ENCODE measurements at places on chromosomes 7 and 10.
A peak's percentile ranks its signal among the peaks of the same experiment; 100 is the strongest.

DNA sequence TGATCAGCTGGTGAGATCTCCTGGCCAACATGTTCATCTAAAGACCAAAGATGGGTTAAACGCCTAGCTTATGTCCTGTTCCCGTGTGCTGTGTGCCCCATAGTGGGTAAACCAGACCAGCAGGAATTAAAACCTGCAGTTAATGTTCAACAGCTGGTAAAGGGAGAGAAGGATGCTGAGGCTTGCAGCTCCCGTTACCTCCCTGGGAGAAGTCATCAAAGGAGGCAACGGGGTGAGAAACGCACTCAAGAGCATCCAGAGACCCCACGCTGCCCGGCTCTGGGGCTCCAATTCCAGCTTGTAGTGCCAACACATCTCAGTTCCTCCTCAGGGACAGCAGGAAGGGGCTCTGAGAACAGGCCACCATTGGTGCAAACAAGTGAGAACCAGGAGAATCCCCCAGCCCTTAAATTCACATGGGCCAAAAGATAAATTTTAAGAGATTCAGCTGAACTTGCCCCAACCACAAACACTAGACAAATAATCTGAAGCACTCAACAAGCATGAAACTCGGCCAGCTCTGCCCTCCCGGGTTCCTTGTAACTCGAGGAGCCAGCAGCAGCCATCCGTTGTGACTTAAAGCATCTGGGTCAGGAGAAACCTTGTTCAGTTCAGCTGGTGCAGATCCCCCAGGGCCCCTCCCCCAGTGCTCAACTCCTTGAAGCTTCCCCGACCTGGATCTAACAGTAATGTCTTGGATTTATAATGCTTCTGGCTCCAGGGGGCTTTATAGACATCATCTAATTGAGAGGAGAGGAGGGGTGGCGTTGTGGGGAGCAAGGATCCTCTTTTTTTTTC is 29.4 kb downstream of the FAM241B start:
- DNase-seq: no peak

- DNase-seq: no peak
Observed at GRCh38 chr10:123742751-123743440, 76.7 kb downstream of the GPR26 start.

DNA sequence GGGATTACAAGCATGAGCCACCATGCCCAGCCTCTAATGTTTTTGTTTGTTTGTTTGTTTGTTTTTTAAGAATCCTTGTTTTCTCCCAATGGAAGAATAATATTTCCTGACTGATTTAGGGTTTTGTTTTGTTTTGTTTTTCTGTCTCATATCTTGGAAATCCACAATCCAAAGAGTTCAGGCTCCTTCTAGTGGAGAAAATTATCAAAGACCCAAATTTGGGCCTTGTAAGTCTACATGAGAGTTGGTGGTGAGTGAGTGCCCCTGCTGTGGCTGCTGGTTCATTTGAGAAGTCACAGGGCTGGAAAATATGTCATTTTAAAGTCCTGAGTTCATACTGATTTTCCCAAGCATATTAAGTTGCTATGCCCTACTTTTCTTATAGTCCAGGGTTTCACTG is 33.5 kb upstream of the KLHL7 start:
- DNase-seq: no peak

- no peak for DNase-seq
Observed at GRCh38 chr7:95577137-95577536, 19.2 kb downstream of the PDK4 start.

GRCh38 chr10:129593953-129594352 is 126.9 kb downstream of the MGMT start:
- no peak for DNase-seq

DNA sequence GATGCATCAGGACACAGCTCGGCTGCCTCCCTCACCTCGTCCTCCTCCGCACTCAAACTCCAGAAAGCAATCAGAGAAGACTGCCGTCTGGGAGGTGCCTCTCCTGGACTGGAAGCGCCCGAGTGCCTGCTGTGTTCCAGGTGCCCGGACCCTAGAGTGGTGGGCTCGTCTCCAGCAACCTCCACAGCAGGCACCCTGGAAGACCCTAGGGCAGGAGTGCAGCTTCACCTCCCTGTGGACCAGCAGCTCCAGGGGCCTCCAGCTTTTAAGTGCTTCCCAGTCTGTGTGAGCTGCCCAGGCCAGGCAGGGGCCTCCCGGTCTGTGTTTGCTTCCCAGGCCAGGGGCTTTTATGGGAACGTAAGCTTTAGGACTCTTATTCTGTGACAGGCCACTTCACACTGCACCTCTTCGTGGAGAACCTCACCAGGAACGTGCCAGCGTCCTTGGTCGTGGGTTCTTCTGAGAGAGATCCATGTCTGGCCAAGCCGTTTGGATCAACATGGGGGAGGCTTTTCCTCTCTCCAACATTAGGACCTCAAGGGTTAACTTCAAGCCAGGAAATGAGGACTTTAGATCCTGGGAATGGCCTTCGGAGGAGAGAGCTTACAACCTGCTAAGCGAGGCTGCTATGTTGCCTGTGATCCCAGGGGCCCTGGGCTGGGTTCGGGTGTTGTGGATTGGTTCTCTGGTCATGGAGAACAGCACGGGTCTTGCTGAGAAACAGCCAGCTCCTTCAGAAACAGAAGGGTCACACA is 5.9 kb upstream of the PWWP2B start:
- no peak for DNase-seq

- DNase-seq: no peak
Observed at GRCh38 chr7:127674361-127674760, 22.4 kb downstream of the SND1 start.

DNA sequence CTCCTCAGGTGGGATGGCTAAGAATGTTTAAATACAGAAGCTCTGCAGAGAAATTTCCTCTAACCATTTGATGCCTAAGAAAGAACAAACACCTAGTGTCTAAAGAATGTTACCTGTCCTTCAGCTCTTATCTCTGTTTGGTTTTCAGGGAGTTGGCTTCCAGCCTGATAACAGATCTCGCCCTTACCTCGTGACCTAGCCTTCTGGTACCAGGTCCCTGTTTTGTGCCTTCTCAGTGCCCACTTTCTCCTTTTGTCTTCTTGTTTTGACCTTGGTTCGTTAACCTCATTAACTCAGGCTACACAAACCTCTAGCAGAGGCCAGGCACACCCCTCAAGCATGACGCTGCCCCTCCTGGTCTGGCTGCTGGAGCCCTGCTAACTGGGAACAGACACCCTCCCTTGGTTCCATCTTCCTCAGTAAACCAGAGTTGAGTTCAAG is 16.1 kb upstream of the RAB11FIP2 start:
- no peak for DNase-seq

- no peak for DNase-seq
Observed at GRCh38 chr10:17175551-17175950, 25.9 kb downstream of the TRDMT1 start.

DNA sequence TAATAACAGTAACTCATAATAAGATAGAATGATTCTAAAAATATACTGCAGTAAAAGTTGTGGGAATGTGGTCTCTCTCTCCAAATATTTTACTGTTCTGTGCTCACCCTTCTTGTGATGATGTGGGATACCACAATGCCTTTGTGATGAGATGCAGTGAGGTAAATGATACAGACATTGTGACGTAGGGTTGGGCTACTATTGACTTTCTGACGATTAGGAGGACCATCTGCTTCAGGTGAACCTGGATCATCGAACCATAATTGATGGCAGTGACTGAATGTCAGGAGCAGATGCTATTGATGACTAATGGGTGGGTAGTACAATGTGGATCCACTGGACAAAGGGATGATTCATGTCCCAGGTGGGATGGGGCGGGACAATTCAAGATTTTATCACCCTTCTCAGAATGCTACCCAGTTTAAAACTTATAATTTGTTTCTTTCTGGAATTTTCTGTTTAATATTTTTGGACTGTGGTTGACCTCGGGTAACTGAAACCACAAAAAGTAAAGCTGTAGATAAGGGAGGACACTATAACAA is 73.9 kb upstream of the ARMC3 start:
- DNase-seq: no peak

DNA sequence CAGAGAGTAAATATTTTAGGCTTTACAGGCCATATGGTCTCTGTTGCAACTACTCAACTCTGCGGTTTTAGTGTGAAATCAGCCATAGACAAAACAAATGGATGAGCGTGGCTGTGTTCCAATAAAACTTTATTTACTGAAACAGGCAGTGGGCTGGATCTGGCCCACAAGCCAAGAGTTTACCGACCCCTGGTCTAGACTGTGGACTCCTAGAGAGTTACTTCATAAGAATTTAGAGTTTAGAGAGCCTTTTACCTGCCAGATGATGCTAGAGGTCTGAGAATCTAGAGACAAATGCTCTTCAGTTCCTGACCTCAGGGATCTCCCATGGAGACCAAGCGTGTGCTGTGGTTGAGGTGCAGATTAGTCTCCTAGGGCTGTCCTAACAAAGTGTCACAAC is 174.8 kb downstream of the PTEN start:
- DNase-seq: peak; percentile 62

- no peak for DNase-seq
Observed at GRCh38 chr10:79638318-79638717, 27.6 kb downstream of the SFTPA1 start.

DNA sequence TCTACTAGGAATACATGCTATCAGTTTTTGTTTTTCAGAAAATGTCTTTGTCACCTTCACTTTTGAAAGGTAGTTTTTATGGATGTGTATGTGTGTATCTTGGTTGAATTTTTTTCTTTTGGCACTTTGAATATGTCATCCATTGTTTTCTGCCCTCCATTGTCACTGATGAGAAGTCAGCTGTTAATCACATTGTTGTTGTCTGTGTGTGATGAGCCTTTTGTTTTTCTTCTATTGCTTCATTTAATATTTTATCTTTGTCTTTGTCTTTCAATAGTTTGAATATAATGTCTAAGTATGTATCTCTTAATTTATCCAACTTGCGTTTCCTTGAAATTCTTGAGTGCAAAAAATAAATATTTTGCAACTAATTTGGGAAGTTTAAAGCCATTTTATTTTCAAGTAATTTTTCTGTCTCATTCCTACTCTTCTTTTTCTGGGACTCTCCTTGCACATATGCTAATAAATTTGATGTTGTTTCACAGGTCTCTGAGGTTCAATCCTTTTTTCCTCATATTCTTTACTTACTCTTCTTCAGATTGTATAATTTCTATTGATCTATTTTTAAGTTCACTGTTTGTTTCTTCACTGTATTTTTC is 546.9 kb upstream of the GHITM start:
- no peak for DNase-seq

- no peak for DNase-seq
Observed at GRCh38 chr10:105837951-105838350, 1196.9 kb downstream of the SORCS3 start.

GRCh38 chr7:100088621-100089457 is at the start of gene COPS6:
Gene COPS6 (plus strand): TSS chr7:100088969. CDS start chr7:100088991, 22 bp downstream.
- DNase-seq: peak; percentile 17

- no peak for DNase-seq
Observed at GRCh38 chr10:83585686-83586085, 553.6 kb upstream of the GHITM start.

DNA sequence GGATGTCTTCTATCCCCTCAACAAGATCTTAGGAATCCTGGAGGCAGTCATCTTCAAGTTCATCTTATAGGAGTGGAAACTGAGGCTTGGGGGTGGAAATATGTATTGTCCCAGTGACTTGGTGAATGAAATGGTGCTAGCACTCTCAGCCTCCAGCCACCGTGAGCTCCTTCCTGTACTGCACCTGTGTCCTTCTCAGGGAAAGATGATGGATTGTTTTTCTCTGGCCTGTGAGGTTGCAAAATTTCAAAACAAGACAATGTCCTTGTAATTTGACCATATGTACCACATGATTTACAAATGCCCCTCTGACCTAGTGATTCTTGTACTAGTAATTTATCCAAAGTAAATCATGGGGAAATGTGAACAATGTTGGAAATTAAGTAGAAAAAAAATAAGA is 71.0 kb upstream of the CHCHD3 start:
- DNase-seq: no peak

DNA sequence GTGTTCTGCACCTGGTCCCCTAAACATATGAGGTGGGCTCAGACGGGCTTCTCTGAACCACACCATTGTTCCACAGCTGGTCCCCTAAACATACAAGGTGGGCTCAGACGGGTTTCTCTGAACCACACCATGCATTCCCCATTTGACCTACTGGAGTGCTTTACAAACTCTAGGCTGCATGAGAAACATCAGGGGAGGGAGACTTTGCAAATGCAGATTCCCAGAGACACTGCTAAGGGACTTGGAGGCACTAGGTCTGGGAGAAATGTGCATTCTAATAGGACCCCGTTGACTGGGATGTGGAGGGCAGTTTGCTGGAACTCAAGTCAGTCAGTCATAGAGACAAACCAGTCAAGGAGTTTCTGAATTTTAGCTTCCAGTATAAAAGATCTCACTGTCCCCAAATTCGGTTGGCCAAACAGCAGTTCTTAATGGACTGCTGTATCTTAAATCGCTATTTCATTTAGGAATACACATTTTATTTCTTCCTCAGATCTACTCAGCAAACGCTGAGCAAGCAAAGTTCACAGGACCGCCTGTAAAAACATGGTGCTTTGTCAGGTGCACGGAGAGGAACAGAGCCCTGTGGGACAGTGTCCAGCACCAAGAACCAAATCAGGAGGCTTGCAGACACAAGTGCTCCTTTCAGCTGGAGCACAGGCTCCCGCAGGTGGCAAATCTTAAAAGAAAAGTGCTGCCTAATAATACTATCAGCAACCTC is 198.8 kb downstream of the SFMBT2 start:
- DNase-seq: no peak

GRCh38 chr10:93680412-93681047 is 21.9 kb downstream of the FRA10AC1 start:
- peak; percentile 7 for DNase-seq

GRCh38 chr7:66556549-66557213 is 72.0 kb upstream of the KCTD7 start:
- no peak for DNase-seq

DNA sequence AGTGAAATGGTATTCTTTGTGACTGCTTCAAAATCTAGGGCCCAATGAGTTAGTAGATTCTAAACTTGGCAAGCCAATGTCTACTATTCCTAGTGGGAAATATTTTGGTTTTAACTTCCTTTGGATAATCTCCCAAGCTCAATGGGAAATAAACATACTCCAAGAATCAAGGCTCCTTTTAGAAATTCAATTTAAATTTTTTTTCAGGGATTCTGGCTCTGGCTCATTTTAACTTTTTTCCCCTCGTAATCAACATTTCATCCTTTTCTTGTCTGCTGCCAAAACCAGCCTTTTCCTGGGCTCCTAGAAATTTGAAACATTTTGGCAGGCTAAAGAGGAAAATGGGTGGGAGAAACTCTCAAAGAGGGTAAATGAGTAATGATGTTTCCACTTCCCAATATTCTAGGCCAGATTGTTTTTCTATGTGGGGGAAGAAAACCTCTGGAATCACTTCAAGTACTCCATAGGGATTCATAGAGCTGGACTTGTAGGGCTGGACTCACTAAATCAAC is 85.6 kb upstream of the AGR3 start:
- peak; percentile 30 for DNase-seq

DNA sequence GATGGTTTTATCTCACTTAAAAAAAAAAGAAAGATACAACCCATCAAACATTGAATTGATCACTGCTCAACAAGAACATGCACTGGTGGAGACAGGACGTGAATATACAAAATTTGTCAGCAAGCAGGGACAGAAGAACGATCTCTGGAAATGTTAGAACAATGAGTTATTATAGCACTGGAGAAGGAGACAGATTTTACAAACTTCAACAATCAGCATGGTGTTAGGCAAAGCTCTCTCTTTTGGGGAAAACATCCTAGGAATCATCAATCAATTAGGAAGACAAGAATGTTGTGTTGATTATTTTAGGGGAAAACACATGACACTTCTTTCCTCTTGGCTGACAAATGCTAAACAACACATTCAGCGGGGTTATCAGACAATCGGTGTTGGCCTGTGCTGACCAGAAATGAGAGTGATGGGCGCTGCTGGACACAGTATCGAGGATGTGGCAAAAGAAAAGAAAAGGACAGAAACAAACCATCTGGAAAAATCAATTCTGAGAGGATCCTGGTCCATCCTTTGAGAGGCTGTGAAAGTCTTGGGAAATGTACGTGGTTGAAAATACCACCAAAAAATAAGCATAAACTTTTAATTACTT is 103.9 kb downstream of the RAPGEF5 start:
- no peak for DNase-seq

Measured in NCI-H446 treated with DMSO at 0.1 percent for 48 hours (cell line).